ENCODE measurements at places on chromosomes 12 and 14. TPM values are rescaled to one million over a fixed set of nuclear protein-coding genes. Genes with fewer than 3 reads are reported as not detected.

The PLA2G1B gene
- not detected for total RNA-seq

The GPD1 gene
- total RNA-seq, result under 0.01 TPM

The SRRM4 gene
- total RNA-seq, result not detected

The OR6C2 gene
- not detected for total RNA-seq
